Glutamatergic neuron (in vitro differentiated cells): ENCODE measurements at places on chromosomes 2 and 18. TPM values are rescaled to one million over a fixed set of nuclear protein-coding genes. Genes with fewer than 3 reads are reported as not detected.

The KIAA2012 gene
- total RNA-seq, result not detected

DNA sequence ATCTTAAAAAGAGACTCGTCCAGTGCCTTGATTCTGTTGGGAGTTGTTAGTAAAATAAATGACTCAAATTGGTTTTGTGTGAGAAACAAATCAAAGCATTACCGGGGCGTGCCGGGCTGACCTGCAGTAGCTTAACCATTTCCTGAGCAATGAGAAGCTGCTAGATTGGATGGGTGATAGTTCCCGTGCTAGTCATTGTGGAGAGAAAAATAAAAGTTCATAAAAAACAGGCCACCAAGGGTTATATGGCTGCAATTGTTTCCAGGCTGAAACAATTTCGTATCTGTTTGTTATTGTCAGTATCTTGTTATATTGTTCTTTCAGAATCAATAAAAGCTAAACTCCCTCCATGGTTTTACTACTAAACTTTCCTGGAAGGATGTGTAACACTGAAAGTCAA lies 314.4 kb downstream of the MTX2 start:
- DNase-seq, result no peak

- DNase-seq, result no peak
Measured at GRCh38 chr2:201656740-201657139, 13.4 kb upstream of the TMEM237 start.

DNA sequence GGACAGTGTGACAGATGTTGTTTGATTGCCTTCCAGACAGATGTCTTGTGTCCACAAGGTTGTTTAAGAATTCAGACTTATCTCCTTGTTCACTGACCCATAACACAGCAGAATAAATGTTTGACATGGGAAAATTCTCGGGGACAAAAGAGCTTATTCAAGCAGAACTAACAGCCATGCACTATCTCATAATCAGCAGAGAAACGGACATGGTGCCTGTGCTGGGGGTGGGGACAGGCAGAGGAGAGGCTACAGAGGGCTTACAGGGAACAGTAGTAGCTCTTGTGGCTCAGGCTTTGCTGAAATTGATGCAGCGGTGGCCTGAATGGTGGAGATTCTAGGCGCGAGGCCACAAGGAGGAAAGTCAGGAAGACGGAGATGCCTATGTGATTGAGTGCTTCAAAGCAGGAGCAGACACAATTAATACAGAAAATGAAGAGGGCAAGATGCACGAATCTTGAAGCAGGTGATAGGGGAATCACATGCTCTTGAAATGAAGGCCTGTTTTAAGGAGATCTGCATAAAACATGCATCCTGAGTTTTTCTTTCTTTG lies 62.0 kb upstream of the CAB39 start:
- DNase-seq, result no peak

The MRO gene
- total RNA-seq, result not detected

The RGPD8 gene
- total RNA-seq, result 29.3 TPM

GRCh38 chr2:164535280-164536025 lies 85.8 kb downstream of the GRB14 start:
- DNase-seq, result no peak

- peak; percentile 28 for DNase-seq
Measured at GRCh38 chr2:15942711-15943345, 2.5 kb downstream of the MYCN start.

GRCh38 chr2:134282629-134283400 lies 28.9 kb downstream of the MGAT5 start:
- no peak for DNase-seq

DNA sequence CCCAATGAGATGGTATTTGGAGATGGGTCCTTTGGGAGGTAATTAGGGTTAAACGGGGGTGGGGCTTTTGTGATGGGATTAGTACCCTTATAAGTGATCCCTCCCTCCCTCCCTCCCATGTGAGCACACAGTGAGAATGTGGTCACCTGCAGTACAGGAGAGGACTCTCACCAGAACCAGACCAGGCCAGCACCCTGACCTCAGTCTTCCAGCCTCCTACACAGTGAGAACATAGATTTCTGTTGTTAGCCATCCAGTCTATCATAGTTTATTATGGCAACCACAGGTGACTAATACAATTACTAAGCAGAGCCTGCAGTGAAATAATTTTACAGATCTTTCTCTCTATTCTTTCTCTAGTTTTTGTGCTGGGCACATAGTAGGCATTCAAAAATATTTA lies 137.7 kb upstream of the PKDCC start:
- DNase-seq, result no peak

GRCh38 chr18:10566390-10566789 lies 40.6 kb downstream of the NAPG start:
- DNase-seq, result no peak

The REG3A gene
- total RNA-seq, result not detected

- no peak for DNase-seq
Measured at GRCh38 chr2:241741016-241741415, 6.6 kb downstream of the D2HGDH start.

DNA sequence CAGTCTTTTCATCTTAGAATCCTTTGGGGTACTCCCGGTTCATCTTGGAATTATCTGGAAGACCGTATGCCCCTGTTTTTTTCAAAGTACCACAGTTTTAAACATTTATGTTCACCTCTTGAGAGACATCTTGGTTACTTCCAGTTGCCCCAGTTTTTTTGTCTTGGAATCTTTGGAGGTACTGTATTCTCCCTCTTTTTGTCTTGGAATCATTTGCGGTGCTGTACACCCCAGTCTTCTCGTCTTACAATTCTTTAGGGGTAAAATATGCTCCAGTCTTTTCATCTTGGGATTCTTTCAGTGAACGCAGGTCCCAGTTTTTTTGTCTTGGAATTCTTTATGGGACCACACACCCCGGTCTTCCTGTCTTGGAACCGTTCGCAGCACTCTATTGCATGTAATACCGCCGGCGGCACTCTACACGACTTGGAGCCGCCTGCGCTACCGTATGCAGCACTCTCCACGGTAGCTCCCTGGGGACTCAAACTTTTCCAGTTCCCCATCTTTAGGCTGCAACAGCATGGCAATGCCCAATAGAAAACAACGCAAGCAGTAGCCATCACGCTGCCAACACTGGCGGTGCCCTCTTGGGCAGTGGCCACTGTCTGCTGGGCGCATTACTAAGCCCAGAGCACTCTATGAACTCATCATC lies 21.2 kb upstream of the ZDBF2 start:
- no peak for DNase-seq

- DNase-seq, result no peak
Measured at GRCh38 chr18:24754583-24755253, 294.3 kb downstream of the HRH4 start.

GRCh38 chr2:77325395-77325794 lies 196.8 kb downstream of the LRRTM4 start:
- no peak for DNase-seq

The FRZB gene
- 2.2 TPM for total RNA-seq

GRCh38 chr18:48554610-48555400 lies 16.0 kb downstream of the CTIF start:
- DNase-seq, result peak; percentile 54

The INO80D gene
- total RNA-seq, result 25.0 TPM

DNA sequence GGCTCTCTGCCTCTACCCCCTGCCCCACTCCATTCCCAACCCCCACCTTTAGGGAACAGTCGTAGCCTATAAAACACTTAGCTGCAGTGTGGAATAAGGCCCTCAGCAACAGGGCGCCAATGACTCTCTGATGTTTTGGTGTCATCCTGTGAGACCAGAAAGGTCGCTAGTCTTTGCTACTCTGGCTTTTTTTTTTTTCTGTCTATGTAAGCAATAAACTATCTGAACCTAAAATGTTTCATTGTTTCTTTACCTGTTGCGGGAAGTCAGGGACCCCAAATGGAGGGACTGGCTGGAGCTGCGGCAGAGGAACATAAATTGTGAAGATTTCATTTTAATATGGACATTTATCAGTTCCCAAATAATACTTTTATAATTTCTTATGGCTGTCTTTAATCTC lies 154.6 kb downstream of the COPS8 start:
- no peak for DNase-seq

DNA sequence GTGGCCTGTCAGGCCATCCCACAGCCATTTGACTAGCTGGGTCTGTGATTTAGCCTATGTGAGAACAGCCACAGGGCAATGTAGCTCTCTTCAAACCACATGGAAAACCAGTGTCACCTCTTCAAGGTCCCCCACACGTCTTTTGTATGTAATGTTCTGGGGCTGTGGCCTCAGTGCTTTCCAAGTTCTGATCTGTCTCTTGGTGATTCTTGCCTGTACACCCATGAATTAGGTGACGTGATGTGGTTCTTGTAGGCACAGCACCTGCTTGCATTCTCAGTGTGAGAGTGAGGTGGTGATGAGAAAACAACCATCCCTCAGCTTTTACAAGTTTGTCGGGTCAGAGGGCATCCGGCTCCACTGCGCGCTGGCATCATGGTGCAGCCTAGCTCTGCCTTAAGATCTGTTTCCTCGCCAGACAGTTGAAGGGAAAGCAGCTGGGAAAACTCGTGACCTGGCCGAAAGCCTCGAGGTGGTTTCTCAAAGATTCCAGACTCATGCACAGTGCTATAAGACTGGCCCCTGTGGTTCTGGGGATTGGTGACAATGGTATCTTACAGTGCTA lies 125.8 kb downstream of the TANC1 start:
- no peak for DNase-seq

DNA sequence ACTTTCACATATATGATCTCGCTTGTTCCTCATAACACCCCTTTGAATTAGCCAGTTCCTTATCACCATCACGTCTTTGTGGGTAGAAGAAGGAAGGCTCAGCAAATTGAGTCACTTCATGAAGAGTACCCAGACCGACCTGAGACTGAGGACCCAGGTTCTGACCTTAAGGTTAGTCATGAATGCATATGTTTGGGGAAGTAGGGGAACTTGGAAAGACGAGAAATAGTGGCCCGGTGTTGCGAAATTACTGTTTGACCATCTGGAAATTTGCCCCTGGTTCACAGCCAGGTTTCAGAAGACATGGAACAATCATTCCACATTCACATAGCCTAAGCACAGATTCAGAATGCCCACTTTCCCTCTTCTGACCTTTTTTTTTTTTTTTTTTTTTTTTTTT lies 59.8 kb downstream of the MEIS1 start:
- DNase-seq, result no peak

GRCh38 chr2:121998751-121999150 lies 243.3 kb downstream of the TSN start:
- no peak for DNase-seq

GRCh38 chr2:219918944-219919343 lies 291.5 kb downstream of the SLC4A3 start:
- no peak for DNase-seq
